ENCODE measurements at places on chromosomes 6 and 20. TPM values are rescaled to one million over a fixed set of nuclear protein-coding genes. Genes with fewer than 3 reads are reported as not detected.

- H3K36me3 ChIP-seq, result no peaks in the 10 kb centered on the region
- peaks cover 12% of the 10 kb centered on the region for H3K4me1 ChIP-seq
- no peak overlapping the region for H3K4me3 ChIP-seq
- DNase-seq, result no peak
Observed at GRCh38 chr20:43827940-43828562, 86.6 kb upstream of the TOX2 start.

The CPNE5 gene
- polyA plus RNA-seq, result 88.4 TPM

GRCh38 chr20:45016089-45016671 lies 49.9 kb downstream of the STK4 start:
- peaks cover 3% of the 10 kb centered on the region for H3K4me1 ChIP-seq
- no peaks in the 10 kb centered on the region for H3K27me3 ChIP-seq
- H3K27ac ChIP-seq, result no peak overlapping the region
- H3K36me3 ChIP-seq, result no peaks in the 10 kb centered on the region

GRCh38 chr6:137265561-137266308 lies 46.5 kb upstream of the IFNGR1 start:
- no peaks in the 10 kb centered on the region for H3K36me3 ChIP-seq
- H3K27me3 ChIP-seq, result no peaks in the 10 kb centered on the region
- H3K4me3 ChIP-seq, result no peak overlapping the region
- peaks cover 3% of the 10 kb centered on the region for H3K4me1 ChIP-seq
- no peak for DNase-seq
- H3K27ac ChIP-seq, result no peak overlapping the region

The SLC35F1 gene
- polyA plus RNA-seq, result 68.4 TPM

DNA sequence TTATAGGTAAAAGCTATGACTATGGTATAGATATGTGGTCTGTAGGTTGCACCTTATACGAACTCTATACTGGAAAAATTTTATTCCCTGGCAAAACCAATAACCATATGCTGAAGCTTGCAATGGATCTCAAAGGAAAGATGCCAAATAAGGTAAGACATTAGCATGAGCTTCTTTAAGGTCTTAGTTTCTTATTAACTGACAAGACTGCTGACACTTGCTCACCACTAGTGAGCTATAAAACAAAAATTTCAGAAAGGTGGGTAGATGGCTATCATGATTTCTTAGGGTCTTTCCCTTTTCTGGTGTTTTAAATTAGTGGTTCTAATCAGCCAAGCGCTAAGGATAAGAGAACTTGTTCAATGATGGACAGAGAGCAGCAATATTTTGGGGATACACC lies 21.9 kb downstream of the FAM217A start:
- no peaks in the 10 kb centered on the region for H3K27me3 ChIP-seq
- no peak overlapping the region for H3K4me3 ChIP-seq
- H3K4me1 ChIP-seq, result no peaks in the 10 kb centered on the region
- DNase-seq, result no peak
- H3K36me3 ChIP-seq, result peaks cover 26% of the 10 kb centered on the region
- no peak overlapping the region for H3K27ac ChIP-seq

GRCh38 chr6:159090530-159091480 lies 46.0 kb upstream of the TAGAP start:
- no peaks in the 10 kb centered on the region for H3K27me3 ChIP-seq
- peaks cover 15% of the 10 kb centered on the region for H3K4me1 ChIP-seq
- H3K4me3 ChIP-seq, result no peak overlapping the region

DNA sequence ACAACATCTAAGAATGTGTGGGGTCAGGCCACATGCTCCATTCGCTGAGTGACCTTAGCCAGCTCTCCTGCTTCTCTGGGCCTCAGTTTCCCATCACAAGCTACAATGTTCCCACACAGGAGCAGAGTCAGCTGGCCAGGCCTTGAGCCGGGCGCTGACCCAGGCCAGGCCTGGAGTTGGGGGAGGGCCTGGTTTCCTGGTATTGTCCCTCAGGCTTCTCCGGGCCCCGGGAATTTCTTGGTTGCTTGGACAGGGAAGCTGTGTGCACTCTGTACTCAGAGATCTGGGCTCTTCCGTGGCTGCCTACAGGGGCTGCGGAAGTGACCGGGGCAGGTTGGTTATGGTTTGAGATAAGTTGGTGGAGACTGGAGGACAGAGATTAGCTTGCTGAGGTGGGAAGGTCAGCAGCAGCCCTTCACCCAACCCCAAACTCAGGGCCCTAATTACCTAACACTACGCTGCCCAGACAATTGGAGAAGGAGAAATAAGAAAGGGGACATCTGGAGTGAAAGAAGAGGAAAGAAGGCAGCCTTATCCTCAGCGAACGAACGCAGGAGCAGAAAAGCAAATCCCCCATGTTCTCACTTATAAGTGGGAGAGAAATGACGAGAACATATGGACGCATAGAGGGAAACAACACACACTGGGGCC lies 6.2 kb downstream of the TGM2 start:
- no peak for DNase-seq
- H3K27ac ChIP-seq, result peak overlapping the region; percentile 25
- H3K27me3 ChIP-seq, result no peaks in the 10 kb centered on the region
- H3K4me3 ChIP-seq, result no peak overlapping the region
- peaks cover 8% of the 10 kb centered on the region for H3K4me1 ChIP-seq

DNA sequence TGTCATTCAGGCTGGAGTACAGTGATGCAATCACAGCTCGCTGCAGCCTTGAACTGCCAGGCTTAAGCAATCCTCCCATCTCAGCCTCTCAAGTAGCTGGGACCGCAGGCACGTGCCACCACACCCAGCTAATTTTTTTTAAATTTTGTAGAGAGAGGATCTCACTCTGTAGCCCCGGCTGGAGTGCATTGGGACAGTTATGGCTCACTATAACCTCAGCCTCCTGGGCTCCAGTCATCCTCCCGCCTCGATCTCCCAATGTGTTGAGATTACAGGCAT lies 86.5 kb downstream of the SERAC1 start:
- no peak overlapping the region for H3K4me3 ChIP-seq
- DNase-seq, result no peak
- H3K4me1 ChIP-seq, result peaks cover 5% of the 10 kb centered on the region
- H3K27ac ChIP-seq, result no peak overlapping the region

- no peak overlapping the region for H3K4me3 ChIP-seq
- no peak overlapping the region for H3K27ac ChIP-seq
- no peaks in the 10 kb centered on the region for H3K27me3 ChIP-seq
- H3K36me3 ChIP-seq, result no peaks in the 10 kb centered on the region
- peak; percentile 6 for DNase-seq
- no peaks in the 10 kb centered on the region for H3K4me1 ChIP-seq
Observed at GRCh38 chr6:112407101-112407590, 60.0 kb downstream of the RFPL4B start.

DNA sequence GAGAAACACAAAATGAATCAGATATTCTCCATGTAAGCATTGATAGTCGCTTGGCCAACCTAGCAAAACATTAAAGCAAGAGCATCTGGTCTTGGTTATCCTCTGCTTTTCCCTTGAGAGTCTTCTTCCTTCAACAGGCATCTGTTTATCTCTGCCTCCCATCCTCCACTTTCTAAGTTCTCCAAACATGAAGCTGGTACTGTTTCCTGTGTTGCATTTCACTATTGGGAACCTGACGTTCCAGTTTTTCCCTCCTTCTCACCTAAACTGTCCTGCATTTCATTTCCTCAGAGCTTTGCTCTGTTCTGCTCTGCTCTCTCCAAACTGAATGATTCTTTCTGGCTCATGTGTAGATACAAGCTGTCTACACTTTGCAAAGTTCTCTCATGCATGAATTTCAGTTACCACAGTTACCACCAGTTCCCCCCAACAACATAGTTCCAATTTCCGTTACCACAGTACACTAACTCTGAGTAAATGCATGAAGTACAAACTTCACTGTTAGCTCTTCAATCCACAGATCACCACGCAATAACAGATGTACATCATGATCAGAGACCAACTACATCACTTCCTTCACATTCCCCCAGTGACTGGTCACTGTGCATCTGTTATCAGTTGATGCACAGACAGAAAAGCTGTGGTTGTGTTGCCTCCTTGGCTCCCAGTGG lies 86.7 kb upstream of the F13A1 start:
- no peaks in the 10 kb centered on the region for H3K36me3 ChIP-seq
- no peak overlapping the region for H3K27ac ChIP-seq
- DNase-seq, result peak; percentile 64
- H3K27me3 ChIP-seq, result no peaks in the 10 kb centered on the region
- H3K4me3 ChIP-seq, result no peak overlapping the region
- no peaks in the 10 kb centered on the region for H3K4me1 ChIP-seq

The CLPSL1 gene
- polyA plus RNA-seq, result not detected

- no peak overlapping the region for H3K4me3 ChIP-seq
- no peak for DNase-seq
- H3K36me3 ChIP-seq, result no peaks in the 10 kb centered on the region
- H3K4me1 ChIP-seq, result peaks cover 4% of the 10 kb centered on the region
- H3K27ac ChIP-seq, result no peak overlapping the region
Observed at GRCh38 chr20:37327748-37328147, 18.2 kb upstream of the SRC start.

DNA sequence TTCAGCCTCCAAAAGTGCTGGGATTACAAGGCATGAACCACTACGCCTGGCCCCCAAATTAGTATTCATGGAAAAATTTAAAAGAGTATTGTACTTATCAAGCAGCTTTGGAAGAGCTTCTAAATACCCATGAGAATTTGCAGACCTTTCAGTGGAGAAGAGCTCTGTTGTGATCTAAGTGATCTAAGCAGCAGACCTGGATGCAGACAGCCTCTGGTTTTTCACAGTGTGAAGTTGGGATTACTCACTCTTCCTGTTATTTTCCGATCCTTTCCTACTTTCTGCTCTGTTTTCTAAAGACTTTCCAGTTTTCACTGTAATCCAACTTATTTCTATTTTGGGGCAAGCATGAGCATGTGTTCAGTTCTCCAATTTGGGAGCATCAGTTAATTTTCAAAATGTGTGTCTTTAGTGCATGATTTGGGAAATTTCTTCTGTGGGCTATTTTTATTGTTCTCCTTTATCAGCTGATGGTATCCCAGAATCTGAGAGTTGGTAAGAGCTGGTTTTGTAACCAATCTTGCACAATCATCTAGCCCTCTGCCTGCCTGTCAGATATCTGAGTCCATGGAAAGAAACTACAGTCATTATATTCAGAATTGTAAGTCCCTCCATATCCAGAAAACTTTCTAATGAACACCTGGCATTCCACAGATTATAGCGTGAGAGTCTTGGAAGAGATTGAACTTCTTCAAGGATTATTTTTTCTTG lies 207.7 kb upstream of the DTNBP1 start:
- H3K36me3 ChIP-seq, result no peaks in the 10 kb centered on the region
- no peak overlapping the region for H3K4me3 ChIP-seq
- H3K27ac ChIP-seq, result no peak overlapping the region

The LINC00237 gene
- polyA plus RNA-seq, result 8.5 TPM

GRCh38 chr6:89242574-89243330 lies 25.6 kb upstream of the GABRR1 start:
- no peak overlapping the region for H3K4me3 ChIP-seq
- H3K4me1 ChIP-seq, result peaks cover 4% of the 10 kb centered on the region
- no peaks in the 10 kb centered on the region for H3K36me3 ChIP-seq

- H3K36me3 ChIP-seq, result no peaks in the 10 kb centered on the region
- no peaks in the 10 kb centered on the region for H3K4me1 ChIP-seq
- no peak overlapping the region for H3K4me3 ChIP-seq
Observed at GRCh38 chr20:53016534-53017042, 44.4 kb downstream of the TSHZ2 start.

The TGM2 gene
- 23.7 TPM for polyA plus RNA-seq

The PTPRT gene
- 33.2 TPM for polyA plus RNA-seq

GRCh38 chr20:45518282-45518681 lies 2.9 kb upstream of the SPINT3 start:
- no peaks in the 10 kb centered on the region for H3K4me1 ChIP-seq
- no peaks in the 10 kb centered on the region for H3K27me3 ChIP-seq
- H3K4me3 ChIP-seq, result no peak overlapping the region
- DNase-seq, result no peak
- H3K27ac ChIP-seq, result no peak overlapping the region
- H3K36me3 ChIP-seq, result no peaks in the 10 kb centered on the region

- no peak overlapping the region for H3K27ac ChIP-seq
- H3K36me3 ChIP-seq, result no peaks in the 10 kb centered on the region
- DNase-seq, result no peak
- no peak overlapping the region for H3K4me3 ChIP-seq
Observed at GRCh38 chr6:132607544-132608233, 16.4 kb downstream of the TAAR2 start.

- no peak overlapping the region for H3K27ac ChIP-seq
- H3K4me3 ChIP-seq, result no peak overlapping the region
- no peaks in the 10 kb centered on the region for H3K27me3 ChIP-seq
- no peaks in the 10 kb centered on the region for H3K36me3 ChIP-seq
- DNase-seq, result no peak
Observed at GRCh38 chr6:12331951-12332749, 42.0 kb downstream of the EDN1 start.

DNA sequence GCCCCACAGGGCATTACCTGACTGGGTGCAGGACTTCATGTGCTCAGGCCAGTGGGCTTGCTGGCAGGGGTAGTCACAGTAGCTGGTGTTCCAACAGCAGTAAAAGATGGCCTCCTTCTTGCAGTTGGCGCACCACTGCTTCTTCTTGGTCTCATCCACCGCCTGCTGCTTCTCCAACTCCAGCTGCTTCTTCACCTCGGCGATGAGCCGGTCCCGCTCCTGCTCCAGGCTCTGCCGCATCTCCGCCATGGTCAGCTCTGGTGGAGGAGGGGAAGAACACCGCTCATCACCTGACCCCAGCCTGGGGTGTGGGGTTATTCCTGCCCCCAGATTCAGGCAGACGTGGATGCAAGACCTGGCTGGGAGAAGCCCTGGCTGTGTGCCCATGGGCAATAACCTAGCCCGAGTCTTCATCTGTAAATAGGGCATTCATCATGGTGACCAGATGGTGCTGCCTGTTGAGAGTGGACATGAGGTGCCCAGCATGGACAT lies 132.2 kb downstream of the ZMYND8 start:
- H3K27ac ChIP-seq, result no peak overlapping the region
- H3K4me3 ChIP-seq, result no peak overlapping the region
- DNase-seq, result no peak
- no peaks in the 10 kb centered on the region for H3K27me3 ChIP-seq

The RIN2 gene
- polyA plus RNA-seq, result 31.6 TPM

- H3K4me3 ChIP-seq, result no peak overlapping the region
- H3K4me1 ChIP-seq, result no peaks in the 10 kb centered on the region
- H3K27me3 ChIP-seq, result no peaks in the 10 kb centered on the region
- H3K27ac ChIP-seq, result no peak overlapping the region
Observed at GRCh38 chr6:72661411-72661810, 39.5 kb downstream of the KCNQ5 start.

DNA sequence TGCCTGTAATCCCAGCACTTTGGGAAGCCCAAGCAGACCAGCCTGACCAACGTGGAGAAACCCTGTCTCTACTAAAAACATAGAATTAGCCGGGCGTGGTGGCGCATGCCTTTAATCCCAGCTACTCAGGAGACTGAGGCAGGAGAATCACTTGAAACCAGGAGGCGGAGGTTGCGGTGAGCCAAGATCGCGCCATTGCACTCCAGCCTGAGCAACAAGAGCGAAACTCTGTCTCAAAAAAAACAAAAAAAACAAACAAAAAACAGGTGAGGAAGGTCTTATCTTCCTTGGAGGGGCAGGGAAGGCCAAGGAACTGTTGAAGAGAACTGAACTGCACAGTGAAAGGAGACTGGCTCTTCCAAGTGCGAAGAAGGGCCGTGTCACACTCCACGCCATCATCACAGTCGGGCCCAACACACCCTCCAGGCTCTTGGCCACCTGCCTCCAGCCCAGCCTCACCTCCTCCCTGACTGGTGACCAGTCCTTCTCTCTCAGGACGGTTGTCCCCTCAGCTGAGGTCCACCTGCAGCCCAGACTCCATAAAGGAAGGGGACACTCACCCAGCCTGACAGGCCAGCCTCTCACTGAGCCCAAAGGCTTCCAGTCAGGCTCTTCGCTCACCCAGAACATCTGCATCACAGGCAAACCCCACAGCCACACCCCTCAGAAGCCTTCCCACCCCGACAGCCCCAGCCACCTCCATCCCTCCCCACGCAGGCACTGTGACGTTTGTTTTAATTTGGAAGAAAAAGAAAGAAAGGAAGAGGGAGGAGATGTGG lies 4.1 kb downstream of the ZC3H12D start:
- H3K27me3 ChIP-seq, result no peaks in the 10 kb centered on the region
- no peak overlapping the region for H3K27ac ChIP-seq
- peaks cover 21% of the 10 kb centered on the region for H3K4me1 ChIP-seq
- DNase-seq, result no peak
- no peak overlapping the region for H3K4me3 ChIP-seq
